ENCODE measurements at places on chromosomes 11 and 22. TPM values are rescaled to one million over a fixed set of nuclear protein-coding genes. Genes with fewer than 3 reads are reported as not detected.

DNA sequence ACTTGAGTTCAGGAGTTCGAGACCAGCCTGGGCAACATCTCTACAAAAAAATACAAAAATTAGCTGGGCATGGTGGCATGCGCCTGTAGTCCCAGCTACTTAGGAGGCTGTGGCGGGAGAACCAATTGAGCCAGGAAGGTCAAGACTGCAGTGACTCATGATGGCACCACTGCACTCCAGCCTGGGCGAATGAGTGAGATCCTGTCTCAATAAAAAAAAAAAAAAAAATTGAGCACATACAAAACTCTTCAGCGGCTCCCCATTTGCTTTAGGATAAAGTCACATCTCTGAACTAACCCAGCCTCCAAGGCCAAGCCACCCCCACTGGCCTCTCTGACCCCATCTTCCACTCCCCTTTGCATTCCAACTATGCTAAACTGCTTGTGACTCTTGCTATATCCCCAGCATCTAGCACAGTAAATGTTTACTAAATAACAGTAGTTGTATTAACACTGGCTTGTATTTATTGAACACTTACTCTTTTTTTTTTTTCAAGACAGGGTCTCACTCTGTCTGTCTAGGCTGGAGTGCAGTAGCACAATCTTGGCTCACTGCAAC, 28.9 kb downstream of the CREB3L1 start:
- no peak for DNase-seq

DNA sequence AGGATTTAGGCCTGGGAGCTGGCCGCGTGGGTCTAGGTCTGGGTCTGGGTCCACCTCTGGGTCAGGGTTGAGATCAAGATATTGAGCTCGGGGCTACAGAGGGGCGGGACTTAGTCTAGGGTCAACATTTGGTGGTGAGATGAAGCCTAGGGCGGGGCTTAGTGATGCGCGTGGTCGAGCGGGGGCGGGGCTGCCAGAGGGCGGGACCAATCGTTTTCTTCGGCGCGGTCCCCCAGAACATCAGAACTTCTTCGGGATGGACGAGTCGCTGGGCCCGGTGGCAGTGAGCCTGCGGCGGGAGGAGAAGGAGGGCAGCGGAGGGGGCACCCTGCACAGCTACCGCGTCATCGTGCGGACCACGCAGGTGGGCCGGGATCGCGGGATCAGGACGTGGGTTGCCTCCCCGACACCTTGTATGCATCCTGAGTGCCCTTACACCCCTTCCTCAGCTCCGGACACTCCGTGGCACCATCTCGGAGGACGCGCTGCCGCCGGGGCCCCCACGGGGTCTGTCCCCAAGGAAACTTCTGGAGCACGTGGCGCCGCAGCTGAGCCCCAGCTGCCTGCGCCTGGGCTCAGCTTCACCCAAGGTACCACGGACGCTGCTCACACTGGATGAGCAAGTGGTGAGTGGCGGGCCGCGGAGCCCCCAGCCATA, 4.2 kb downstream of the SIPA1 start:
- no peak for DNase-seq

DNA sequence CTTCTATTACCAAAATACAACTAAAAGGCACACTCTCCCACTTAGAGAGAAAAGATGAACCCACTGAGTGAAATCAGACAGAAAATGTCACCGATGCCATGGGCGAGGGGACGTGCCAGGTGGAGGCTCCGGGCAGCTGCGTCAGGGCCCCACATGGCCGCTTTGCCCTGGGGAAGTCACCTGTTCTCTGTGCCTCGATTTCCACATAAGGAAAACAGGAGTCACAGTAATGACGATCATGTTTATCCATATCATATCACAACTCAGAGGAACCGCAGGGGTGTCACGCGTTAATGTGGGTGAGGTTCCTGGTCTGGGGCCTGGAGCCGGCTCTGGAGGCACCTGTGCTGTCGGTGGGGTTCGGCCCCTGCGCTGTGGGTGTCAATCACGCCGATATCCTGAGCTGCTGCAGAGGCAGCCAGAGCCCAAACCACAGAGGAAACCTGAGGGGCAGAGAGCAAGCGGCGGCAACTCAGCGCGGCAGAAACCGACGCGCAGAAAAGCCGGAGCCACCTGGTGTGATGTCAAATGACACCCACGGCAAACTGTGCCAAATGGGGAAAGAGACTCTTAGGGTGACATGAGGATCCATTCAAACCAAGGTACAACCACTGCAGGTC, 243.7 kb downstream of the BRD1 start:
- DNase-seq = no peak

Gene NTM
- 1.0 TPM for total RNA-seq

Gene TSPAN32
- 1.0 TPM for total RNA-seq

DNA sequence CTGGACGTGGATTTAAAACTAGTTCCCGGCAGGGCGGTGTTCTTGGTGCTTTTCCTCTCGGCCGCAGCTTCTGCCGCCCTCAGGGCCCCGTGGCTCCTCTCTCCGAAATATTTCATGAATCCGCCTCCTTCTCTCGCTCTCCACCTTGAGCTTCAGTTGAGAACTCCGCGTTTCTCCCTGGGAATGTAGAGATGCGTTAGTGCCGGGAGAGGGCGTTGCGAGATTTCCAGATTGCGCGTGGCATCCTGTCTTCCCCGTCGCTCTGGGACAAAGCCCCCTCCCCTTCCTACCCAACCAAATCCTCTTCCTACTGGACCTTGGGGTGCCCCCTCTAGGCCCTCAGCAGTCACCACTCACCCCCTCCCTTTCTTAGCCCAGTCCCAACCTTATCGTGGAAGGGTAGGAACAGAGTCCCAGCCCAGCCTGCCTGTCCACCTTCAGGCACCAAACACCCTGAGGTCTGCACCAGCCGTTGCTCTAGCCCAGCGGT, 15.5 kb upstream of the RAC2 start:
- DNase-seq = no peak

DNA sequence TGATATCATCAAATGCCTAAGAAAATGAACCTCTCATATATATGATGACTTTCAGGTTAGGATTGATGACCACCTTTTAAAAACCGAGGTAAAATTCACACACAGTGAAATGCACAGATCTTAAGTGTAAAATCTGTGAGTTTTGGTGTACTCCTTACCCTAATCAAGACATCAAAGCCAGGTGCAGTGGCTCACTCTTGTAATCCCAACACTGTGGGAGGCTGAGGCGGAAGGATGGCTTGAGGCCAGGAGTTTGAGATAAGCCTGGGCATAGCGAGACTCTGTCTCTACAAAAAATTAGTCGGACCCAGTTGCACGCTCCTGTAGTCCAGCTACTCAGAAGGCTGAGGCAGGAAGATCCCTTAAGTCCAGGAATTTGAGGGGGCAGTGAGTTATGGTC, 140.4 kb downstream of the UVRAG start:
- DNase-seq = no peak

Gene MOGAT2
- 0.32 TPM for total RNA-seq

DNA sequence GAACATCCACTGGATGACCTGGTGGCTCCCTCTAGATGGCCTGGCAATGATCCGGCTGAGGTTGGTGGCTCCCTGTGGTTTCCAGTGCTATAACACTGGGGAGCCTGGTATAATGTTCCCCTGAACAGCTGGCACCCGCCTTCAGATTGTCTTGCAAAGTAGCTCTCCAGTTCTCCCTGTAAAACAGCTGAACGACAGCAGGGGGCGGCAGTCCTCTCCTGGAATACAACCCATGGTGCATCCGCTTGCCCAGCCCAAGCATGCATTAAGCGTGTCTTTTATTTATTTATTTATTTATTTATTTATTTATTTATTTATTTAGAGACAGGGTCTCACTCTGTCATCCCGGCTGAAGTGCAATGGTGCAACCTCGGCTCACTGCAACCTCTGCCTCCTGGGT, 258.9 kb downstream of the BUD13 start:
- no peak for DNase-seq

All from breast epithelium (tissue), 4 donors.